D341Med (cell line): ENCODE measurements at places on chromosomes 2 and 18.

DNA sequence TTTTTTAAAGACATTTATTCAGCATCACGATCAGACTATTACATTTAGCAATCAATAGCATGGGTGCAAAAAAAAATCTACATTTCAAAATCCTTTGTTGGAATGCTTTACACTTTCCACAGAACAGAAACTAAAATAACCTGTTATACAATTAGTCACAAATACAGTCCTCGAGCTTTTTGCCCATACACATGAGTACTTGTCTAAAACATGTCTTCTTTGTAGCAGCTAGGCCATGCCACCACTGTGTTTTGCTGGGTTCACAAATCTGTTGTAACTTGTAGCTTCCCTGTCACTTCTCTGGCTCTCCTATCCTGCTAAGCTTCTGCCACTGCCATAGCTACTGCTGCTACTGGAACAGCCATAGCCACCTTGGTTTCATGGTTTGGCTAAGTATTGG lies 24.4 kb upstream of the ADAM23 start:
- DNase-seq: no peak

DNA sequence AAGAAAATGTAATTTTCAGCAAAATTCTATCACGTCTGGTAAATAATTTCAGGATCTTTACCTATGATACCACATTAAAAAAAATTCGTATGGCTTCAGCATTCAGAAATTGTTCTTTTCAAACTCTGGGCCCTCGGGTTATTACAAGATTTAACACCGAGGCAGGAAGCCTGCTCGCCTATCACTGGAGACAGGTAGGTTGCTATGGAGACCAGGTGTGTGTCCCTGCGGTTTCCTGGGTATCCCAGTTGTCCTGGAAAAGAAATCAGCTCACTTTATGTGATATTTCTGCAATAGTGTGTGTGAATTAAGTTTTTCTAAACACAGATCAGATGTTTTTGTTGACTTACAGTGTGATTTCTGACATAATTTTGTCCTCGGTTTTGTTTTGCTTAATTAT lies 14.2 kb downstream of the HPCAL1 start:
- no peak for DNase-seq

- no peak for DNase-seq
Observed at GRCh38 chr2:188385857-188386256, 94.2 kb downstream of the GULP1 start.

DNA sequence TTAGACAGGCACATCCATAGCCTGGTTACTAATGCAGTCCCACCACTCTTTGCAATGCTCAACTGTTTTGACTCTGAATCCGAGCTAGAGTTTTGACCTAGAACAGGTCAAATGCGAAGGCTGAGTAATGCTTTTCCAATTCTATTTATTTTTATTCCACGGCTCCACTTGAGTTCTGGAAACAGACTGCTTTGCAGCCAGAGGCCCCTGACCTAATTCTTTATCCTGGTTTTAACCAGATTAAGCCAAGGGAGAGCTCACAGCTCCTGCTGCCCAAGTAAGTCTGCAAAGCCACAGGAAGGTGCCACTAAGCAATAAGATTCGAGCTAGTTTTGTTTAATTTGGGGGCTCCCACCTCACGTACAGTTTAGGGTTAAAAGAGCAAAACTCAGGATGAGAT lies 51.4 kb downstream of the MREG start:
- peak; percentile 39 for DNase-seq

DNA sequence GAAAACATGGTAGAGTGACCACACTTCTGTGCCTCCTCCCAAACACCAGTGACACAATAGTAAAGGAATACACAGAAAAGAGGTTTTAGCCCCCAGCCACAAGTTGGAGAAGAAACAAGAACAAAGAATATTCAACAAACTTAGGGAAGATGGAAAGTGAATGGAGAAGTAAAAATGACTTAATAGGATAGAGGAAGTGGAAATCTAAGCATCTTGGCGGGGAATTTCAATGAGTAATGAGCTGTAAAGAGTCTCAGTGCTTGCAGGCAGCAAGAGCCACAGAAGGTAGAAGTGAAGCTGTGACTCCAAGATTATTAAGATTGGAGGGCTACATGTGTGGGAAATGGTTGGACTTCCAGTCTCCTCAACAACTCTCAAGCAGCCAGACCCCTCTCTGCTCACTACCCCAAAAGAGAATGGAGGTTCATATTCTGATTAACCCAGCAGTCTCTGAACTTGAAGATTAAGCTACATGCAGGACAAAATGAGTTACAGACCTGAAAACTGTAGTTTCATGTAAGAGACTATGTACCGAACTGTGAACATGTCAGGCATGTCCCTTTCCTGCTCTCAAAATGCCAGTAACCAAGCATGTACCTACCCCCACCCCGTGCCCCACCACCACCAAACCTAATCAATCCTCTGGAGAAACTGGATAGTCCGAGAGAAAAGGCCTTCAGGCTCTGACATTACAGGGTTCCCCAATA lies 16.9 kb upstream of the HNRNPLL start:
- no peak for DNase-seq

DNA sequence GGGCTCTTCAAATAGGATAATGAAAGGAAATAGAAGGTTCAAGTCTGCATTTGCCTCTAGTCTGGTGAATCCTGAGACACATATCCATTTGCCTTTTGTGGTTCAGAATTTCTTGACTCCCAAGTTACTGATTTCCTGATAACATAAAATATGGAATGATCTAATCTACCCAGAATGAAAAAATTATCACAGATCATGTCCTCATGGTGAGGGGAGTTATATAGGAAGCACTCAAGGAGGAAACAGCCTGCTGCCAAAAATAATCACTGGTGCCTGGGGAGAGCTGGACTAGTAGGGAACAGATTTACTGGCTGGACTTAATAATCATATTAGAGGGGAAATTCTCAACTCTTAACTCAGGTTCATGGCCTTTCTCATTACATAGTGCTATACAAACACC lies 95.5 kb upstream of the STK17B start:
- no peak for DNase-seq

- no peak for DNase-seq
Observed at GRCh38 chr18:6810191-6810590, 80.7 kb downstream of the ARHGAP28 start.

- no peak for DNase-seq
Observed at GRCh38 chr18:1383465-1383864, 478.8 kb downstream of the ADCYAP1 start.

GRCh38 chr2:24626131-24626530 lies 135.1 kb downstream of the NCOA1 start:
- DNase-seq: no peak

- no peak for DNase-seq
Observed at GRCh38 chr2:46837112-46837454, 78.5 kb downstream of the MCFD2 start.

DNA sequence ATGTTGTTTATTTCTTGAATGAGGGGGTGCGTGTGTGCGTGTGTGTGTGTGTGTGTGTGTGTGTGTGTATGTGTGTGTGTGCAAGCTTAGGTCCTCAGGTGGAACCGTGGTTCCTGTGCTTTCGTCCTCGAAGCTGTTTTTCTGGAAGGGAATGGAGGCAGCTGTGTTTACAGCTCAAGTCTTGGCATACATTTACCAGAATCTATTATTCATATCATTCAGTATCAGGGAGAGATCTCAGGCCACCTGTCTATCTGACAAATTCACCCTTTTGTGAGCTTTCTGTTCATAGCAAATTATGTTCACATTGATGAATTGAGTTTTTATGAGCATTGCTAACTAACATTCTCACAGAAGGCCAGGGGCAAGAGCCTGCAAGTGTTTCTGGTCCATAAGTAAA lies 550.4 kb downstream of the ARHGAP15 start:
- DNase-seq: no peak

DNA sequence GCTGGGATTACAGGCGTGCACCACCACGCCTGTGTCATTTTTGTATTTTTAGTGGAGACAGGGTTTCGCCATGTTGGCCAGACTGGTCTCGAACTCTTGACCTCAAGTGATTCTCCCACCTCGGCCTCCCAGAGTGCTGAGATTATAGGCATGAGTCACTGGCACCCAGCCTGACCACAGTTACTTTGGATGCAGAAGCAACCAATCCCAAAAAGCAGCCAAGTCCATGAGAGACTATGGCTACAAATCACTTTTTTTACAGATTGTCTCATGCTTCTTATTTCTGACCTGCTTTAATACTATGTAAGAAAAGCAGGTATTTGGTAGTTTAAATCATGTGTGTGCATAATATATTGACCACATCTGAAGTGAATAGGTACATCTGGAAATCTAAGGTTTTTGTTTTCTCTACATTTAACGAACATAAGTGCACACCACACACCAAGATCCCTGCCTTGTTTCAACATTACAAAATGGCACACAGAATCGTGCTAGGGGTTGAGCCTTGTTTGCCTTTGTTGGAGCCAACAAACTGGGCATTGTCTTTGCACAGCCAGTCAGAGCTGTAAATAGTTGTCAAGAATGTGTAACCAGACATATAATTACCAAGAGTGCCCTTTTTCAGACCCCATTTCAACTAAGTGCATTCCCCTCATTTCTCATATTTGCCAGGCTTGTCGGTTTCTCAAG lies 18.3 kb upstream of the MAP4K4 start:
- no peak for DNase-seq

DNA sequence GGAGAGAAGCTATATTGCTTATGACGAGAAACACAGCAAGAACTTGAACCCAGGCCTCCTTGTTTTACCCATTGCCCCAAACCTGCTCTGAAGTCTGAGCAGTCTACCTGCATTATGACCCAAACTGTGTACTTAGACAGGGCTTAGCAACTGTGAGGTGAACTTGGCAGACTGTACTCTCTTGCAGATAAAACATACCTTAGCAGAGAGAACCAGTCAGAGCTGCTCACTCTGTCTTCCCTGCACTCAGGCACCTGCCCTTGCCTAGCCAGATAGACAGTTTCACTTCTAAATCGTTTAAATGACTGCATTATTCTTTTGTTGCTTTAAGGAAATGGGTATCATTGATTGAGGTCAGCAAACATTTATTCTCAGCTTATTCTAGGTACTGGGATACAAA lies 20.3 kb downstream of the ITPRID2 start:
- no peak for DNase-seq

- no peak for DNase-seq
Observed at GRCh38 chr2:157477919-157478318, 34.0 kb upstream of the CYTIP start.

DNA sequence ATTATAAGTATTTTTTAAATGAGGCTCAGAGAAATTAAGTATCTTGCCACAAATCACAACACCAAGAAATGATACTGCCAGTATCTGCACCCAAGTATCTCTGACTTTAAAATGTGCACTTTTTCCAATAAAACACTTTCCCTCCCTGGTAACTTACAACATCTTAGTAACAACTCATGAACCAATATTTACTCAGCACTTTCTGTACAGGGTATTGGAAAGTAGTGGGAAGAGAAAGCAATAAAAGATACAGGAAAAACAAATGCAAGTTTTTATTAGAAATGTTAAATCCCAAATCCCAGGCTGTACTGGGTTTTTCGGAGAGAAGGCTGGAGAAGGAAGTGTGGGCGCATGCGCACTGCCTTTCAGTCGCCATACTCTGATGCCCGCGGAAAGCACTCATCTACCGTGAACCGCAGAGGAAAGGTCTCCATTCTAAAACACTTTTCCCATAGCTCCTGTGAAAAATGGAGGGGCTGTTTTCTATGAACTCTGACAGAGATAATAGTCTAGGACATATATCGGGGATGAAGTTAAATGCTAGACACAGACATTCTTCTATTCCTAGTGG lies 52.1 kb downstream of the L3MBTL4 start:
- no peak for DNase-seq
